ENCODE measurements at places on chromosomes 2 and 18. TPM values are rescaled to one million over a fixed set of nuclear protein-coding genes. Genes with fewer than 3 reads are reported as not detected.

Gene RGPD3
- under 0.01 TPM for total RNA-seq

DNA sequence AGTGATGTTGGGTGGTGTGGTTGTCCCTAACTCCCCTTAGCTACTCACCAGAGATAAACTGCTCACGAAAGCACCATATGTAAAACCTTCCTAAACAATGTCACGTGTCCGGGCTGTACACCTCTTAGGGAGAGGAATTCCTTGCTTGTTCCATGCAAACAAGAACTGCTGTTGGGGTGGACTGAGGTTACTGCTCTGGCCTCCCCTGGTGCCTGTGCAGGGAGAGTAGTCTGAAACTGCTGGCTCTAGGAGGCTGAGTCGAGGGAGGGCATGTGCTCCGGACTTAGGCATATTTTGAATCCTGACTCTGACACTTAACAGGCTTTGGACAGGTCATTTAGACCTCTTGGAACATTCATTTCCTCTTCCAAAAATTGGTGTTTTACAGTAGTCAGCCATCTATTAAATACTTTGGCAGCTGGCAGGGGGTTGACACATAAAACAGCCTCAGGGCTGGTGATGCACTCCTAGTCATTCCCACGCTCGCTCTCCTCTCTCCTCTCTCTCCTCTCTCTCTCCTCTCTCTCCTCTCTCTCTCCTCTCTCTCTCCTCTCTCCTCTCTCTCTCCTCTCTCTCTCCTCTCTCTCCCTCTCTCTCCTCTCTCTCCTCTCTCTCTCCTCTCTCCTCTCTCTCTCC is 10.6 kb downstream of the THNSL2 start:
- DNase-seq: no peak

- DNase-seq: no peak
Observed at GRCh38 chr2:217417536-217417935, 557.7 kb upstream of the TNP1 start.

Gene ZBTB7C
- 10.2 TPM for total RNA-seq

Gene ALPI
- not detected for total RNA-seq

- DNase-seq: no peak
Observed at GRCh38 chr2:7825591-7826312, 856.1 kb upstream of the ID2 start.

GRCh38 chr2:47810850-47811249 is 27.9 kb downstream of the MSH6 start:
- no peak for DNase-seq

Gene SIX3
- total RNA-seq: not detected

GRCh38 chr2:152319822-152320570 is 15.0 kb upstream of the FMNL2 start:
- DNase-seq: no peak

DNA sequence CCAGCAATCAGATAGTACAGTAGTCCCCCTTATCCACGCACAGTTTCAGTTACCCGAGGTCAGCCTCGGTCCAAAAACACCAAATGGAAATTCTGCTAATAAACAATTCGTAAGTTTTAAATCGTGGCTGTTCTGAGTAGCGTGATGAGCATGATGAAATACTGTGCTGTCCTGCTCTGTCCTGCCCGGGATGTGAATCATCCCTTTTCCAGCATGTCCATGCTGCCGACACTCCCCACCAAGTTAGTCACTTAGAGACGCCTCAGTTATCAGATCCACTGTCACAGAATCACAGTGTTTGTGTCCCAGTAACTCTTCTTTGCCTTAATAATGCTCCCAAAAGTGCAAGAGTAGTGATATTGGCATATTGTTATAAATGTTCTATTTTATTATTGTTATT is 62.1 kb downstream of the MEX3C start:
- DNase-seq: no peak

Gene CCNT2
- 53.2 TPM for total RNA-seq

GRCh38 chr2:139911160-139911559 is 1131.0 kb upstream of the NXPH2 start:
- DNase-seq: no peak

Gene TGOLN2
- 86.4 TPM for total RNA-seq

DNA sequence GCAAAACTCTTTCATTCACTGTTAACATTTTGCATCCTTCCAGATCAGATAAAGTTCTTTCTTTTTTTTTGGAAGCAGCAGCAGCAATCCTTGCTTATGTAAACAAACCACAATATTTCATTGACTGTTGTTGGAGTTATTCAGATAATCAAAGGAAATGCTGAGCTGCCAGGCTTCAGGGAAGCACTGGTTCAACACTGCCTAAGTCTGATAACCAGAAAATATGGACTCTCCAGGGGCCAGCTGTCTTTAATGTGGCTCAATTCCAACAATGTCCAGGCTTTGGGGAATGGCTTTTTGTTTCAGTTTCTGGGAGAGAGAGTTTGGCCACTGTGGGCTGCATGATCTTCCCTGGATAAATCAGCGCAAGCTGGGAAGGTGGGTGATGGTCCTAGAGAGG is 354.3 kb downstream of the AKAIN1 start:
- no peak for DNase-seq

GRCh38 chr2:109285244-109285651 is 156.2 kb downstream of the SH3RF3 start:
- no peak for DNase-seq

Gene CABYR
- not detected for total RNA-seq

DNA sequence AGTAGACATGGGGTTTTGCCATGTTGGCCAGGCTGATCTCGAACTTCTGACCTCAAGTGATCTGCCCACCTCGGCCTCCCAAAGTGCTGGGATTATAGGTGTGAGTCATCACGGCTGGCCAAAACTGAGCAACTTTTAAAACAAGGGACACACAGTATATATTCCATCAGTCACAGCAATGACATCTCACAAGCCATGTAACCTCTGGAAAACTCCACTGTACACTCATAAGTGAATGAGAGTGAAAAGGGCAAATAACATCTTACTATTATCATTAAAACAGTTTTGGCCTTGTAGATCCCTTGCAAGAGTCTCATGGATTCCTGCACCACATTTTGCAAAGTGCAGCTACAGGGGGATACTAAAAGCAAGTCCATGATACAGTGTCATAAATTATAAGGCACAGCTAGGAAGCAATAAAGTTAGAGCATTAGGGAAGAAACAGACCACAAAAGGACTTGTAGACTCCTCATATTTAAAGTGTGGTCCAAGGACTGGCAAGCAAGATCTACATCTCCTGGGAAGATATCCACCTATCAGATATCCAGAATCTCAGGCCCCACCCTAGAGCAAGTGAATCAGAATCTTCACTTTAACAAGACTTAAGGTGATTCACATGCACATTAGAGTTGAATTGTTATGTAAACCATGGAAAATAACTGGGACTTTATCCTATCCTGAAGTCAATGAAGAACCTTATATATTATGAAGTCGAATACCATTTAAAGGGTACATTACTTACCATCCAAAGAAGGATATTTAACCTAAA is 5.7 kb downstream of the SMC6 start:
- DNase-seq: no peak

DNA sequence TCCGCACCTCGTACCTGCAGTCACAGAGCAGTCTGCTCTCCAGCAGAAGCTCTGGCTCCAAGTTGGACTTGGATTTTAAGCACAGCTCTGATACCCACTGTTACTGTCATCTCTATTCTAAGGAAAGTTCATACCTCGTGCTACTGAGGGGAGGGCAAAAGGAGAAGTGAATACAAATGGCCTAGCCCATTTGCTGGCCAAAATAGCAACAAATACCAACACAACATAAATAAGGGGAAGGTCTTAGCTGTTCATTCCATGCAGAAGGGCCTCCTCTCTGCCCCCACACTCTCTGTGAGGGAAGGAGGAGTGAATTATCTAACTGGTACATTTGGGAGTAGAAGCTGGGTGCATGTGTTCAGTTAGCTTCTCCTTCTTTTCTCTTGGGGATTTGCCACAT is 739.4 kb upstream of the RAB6C start:
- DNase-seq: no peak

- no peak for DNase-seq
Observed at GRCh38 chr2:190670182-190670946, 21.5 kb downstream of the NAB1 start.

- no peak for DNase-seq
Observed at GRCh38 chr2:37779611-37780386, 108.4 kb upstream of the CDC42EP3 start.

DNA sequence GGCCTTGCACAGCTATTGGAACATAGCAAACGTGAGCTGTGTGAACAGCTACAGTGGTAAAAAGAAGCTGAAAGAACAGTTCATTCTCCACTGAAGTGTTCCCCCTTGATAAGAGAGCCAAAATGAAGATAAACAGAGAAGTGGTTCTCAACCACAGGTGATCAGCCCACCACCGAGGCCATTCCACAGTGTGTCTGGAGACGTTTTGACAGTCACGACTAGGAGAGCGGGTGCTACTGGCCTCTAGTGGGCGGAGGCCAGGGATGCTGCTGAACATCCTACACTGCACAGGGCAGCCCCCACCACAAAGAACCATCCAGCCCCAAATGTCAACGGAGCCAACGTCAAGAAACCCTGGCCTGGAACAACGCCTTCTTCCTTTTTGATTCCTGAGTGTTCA is 38.4 kb downstream of the ADCY3 start:
- no peak for DNase-seq

GRCh38 chr2:100178864-100179263 is 36.5 kb upstream of the AFF3 start:
- DNase-seq: no peak

Gene DUSP2
- 9.8 TPM for total RNA-seq

DNA sequence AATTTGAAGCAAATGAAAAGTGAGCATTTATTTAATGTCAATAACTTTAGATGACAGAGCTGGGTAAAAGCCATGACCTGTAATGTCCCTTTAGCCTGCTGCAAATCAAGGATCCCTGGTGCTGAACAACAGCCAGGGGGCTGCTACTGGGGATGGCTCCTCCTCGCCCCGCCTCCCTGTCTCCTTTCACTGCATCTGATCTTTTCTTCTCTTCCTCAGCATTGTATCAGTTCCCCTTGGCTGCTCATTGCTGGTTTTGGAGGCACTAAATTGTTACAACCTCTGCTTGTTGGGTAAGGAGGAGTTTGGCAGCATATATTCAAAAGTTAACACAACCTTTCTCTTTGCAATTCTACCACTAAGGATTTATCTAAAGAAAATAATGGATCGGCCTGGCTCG is 236.3 kb upstream of the ID2 start:
- no peak for DNase-seq

Gene CPLX4
- not detected for total RNA-seq

GRCh38 chr18:63844254-63844653 is 43.3 kb upstream of the SERPINB2 start:
- DNase-seq: no peak

GRCh38 chr2:7194950-7195349 is 277.7 kb downstream of the RNF144A start:
- DNase-seq: no peak

DNA sequence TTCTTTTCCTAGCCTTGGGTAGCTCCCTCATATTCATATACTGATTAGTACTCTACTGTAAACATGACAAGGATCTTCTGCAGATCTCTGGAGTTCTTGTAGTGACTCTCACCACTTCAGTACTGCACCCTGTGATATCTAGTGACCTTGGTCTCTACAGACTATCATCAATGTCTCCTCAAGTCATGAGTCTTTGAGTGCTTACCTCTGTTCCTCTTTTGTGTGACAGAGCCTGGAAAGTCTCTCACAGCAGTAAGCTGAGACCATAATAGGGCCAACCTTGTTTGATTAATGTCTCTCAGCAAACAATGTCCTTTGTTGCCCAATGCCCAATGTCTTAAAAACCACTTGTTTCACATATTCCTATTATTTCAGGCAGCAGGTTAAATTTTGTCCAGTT is 34.2 kb upstream of the BAZ2B start:
- no peak for DNase-seq

DNA sequence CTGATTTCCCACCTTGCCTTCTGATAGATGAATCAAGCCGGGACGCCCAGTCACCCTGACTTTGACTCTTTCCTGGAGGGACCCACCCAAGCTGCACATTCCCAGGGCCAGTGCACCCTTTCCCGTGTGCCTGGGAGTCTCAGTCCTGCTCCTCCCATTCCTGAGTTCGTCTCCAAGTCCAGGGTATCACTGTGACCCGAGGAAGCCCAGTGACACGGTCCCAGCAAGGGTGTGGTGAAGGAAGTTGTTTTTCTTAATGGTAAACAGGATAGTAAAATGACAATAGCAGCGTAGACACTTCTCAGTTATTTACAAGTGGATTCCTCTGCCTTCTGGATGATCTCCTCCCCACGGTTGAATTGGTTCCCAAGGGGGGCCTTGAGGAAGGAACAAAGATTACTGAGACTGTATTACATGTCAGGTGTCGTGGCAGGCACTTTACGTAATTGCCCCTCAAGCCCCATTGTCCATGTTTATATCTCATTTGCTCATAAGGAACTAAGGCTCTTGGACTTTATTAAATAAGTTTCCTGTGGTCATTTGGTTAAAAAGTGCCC is 123.3 kb downstream of the PRKCE start:
- DNase-seq: no peak

- no peak for DNase-seq
Observed at GRCh38 chr2:36330473-36331395, 24.8 kb upstream of the CRIM1 start.

DNA sequence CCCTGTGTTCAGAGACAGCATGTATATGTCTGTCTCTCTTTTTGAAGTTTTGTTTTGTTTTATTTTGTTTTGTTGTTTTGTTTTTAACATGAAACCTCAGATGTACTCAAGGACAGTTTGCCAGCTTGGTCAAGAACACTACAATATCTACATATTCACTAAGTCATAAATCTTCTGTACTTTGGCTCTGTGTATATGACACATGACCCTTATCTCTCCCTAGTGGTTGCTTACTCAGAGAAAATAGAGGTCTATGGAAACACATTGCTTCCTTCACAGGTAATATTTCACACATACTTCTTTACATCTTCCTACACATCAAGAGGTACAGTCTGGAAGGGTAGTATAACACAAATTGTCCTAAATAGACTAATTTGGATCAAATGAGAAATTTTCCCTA is 312.6 kb upstream of the VRK2 start:
- DNase-seq: no peak

DNA sequence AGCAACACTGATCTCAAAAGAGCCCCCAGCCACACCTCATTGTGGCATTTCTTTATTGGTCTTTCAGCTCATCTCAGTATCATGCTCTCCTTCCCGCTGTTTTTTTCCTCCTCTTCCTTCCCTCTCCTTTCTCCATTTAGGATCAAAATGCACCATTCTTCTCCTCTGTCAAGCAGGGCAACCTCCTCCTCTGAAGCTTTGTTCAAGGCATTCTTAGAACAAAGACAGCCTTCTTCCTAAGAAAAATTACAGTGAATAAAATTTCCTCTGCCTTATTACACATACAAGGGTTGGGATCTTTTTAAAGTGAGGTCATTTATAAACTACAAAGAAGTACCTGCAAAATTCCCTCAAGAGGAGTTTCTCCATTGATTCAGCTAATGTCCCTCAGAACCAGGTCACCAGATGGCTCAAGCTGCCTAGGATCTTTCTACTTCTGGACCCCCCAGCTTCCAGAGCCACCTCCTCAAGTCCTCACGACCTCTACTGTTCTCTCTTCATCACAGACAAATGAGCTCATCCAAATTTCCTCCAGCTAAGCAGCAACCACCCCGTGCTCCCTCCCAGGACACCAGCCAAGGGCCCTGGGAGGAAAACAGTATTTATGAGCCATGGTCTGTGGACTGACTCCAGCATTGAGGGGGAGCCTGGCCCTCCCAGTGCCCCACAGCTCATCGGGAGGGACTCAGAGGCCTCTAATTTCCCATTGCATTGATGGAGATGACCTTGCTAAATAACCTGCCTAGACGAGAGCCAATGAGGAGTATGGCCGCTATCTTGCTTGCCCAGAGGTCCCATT is 18.0 kb downstream of the SFXN5 start:
- DNase-seq: no peak

All from uterus (tissue), 4 donors.